Muscle of back (tissue), 13 donors: ENCODE measurements at places on chromosomes 6 and 20. TPM values are rescaled to one million over a fixed set of nuclear protein-coding genes. Genes with fewer than 3 reads are reported as not detected.

The SIM1 gene
- 6.9 TPM for polyA plus RNA-seq

DNA sequence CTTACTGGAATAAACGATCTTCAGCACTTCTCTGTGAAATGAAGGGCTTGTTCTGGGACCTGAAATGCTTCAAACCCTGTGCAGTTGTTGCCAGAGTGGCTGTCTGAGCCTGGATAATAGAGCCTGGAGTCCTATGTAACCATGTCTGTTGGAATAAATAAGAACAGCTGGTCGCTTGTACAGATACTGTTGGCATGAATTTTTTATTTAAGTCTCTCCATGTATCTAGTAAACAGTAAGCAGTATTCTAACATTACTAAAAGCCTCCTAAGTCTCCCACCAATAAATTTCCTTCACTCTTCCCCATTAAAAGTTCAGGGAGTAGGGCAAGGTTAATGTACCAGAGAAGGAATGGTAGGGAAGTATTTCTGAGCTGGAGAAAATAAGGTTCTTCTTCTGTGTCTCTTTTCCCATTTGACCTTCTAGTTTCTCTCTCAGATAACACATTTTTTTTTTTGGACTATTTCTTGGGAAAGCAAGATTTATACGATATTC is 227.5 kb downstream of the PRL start:
- DNase-seq: no peak

- no peak for DNase-seq
Measured at GRCh38 chr6:84860509-84860908, 96.1 kb upstream of the TBX18 start.

The FAXC gene
- 3.7 TPM for polyA plus RNA-seq

DNA sequence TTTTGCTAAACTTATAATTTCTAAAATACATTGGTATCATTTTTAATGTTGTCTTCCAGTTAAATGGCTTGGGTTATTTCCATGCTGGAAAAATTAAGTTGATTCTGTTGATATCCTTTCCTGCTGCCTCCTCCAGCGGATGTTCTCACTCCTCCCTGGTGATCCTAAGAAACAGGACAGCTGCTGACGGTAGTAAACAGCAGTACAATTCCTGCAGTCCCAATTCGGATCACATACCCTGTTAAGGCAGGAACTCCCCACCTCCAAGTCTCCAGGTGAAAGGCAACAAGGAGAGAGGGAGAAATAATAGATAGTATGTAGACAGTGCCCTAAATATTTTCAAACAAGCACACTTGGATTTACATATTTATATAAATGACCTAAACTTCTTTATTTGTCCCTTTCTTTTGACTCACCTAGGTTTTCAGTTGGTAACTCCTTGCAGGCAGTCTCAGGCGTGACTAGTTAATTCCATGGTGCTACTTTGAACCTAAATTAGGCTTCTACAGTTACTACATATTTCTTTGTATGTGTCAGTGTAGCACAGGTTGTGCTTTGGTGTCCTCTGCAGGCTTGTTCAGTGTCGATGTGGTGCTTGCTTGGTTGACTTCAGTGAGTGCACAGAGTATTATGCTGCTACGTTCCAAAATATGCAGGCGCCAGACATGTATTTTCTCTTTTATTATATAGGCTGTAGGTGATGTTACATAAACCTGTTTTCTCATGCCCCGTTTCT is 126.0 kb downstream of the ADGRB3 start:
- DNase-seq: no peak

DNA sequence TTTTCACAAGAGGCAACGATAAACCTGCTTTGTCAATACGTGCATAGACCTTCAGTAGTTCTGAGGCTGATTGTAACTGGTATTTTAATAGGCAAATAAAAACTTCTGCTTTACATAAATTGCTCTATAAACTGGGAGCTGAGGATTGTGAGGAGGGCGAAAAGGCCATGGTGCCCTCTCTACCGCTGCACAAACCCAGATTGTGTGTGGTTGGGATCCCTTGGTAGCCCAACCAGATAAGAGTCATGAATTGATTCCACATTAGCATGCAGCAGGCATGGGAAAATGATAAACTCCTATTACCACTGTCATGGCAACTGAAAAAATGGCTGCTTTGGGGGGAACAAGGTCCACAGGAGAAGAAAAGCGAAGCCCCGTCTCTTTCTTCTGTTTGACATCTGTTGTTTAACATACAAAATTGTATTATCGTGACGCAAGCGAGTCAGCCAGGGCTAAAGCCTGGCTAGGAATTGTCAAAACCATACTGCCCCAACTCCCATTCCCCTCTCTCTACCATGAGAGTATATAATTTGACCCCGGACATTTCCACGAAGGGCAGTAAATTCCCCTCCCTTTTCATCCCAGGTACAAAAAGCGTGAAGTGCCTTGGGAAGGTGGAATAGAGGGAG is 157.8 kb upstream of the SALL4 start:
- no peak for DNase-seq

- peak; percentile 75 for DNase-seq
Measured at GRCh38 chr20:57514273-57514751, 10.6 kb downstream of the CTCFL start.

GRCh38 chr20:47857569-47858464 is 72.5 kb upstream of the SULF2 start:
- peak; percentile 76 for DNase-seq

DNA sequence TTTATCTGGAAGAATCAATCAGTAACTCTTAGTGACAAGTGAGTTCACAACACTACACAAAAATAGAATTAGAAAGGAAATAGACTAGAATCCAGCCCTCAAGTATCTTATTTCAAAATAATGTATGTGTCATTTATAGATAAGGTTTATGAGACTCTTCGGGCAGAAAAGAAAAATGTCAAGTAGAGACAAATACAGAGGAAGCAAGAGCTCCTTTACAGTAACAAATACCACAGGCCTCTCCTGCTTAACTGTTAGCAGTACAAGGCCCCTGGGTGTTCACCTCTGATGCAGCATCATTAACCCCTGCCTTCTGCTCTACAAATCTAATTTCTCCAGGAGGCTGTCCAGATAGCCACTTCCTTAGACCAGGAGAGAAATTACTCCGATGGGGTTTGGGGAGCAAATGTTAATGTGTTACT is 76.7 kb downstream of the UBE3D start:
- DNase-seq: no peak

The PKIG gene
- 46.5 TPM for polyA plus RNA-seq

DNA sequence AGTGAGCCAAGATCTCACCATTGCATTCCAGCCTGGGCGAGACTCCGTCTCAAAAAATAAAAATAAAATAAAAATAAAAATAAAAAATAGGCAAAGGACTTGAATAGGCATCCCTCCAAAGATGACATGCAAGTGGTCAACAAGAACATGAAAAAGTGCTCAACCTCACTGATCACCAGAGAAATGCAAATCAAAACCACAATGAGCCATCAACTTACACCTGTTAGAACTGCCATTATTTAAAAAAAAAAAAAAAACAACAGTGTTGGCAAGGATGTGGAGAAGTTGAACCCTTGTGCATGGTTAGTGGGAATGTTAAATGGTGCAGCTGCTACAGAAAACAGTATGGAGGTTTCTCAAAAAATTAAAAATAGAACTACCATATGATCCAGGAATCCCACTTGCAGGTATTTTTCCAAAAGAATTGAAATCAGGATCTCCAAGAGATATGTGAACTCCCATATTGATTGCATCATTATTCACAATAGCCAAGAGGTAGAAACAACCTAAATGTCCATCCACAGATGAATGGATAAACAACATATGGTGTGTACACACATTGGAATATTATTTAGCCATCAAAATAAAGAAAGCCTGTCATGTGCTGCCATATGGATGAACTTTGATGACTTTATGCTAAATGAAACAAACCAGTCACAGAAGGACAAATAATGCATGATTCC is 2.8 kb downstream of the C20orf203 start:
- no peak for DNase-seq

The POLR3F gene
- polyA plus RNA-seq: 14.0 TPM

DNA sequence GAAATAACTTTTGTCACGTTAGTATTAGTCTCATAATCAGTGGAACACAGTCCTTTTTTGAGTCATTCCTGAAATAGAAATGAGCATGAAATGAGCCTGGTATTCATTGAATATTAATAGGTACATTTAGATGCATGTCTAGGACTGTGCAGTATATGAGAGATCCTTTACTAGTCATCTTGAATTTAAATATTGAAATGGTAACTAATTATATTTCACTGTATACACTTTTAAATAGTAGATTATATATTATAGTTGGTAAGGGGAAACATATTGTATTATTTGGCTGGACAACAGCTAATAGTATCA is 59.4 kb downstream of the RSPO3 start:
- DNase-seq: no peak

DNA sequence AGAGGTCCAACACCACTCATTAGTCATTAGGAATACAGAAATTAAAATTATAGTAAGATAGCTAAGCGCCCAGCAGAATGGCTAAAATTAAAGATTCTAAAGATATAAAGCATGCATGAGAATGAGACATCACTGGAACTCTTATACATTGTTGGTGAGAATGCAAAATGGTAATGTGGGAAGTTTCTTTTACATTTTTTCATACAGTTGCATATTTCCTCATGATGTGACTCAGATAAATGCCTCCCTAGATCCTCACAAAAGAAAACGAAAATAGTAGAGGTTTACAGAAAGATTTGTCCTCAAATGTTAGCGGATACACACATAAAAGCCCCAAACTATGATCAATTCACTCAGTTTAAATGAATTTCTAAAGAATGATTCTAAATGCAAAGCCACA is 633.7 kb upstream of the GJE1 start:
- no peak for DNase-seq

DNA sequence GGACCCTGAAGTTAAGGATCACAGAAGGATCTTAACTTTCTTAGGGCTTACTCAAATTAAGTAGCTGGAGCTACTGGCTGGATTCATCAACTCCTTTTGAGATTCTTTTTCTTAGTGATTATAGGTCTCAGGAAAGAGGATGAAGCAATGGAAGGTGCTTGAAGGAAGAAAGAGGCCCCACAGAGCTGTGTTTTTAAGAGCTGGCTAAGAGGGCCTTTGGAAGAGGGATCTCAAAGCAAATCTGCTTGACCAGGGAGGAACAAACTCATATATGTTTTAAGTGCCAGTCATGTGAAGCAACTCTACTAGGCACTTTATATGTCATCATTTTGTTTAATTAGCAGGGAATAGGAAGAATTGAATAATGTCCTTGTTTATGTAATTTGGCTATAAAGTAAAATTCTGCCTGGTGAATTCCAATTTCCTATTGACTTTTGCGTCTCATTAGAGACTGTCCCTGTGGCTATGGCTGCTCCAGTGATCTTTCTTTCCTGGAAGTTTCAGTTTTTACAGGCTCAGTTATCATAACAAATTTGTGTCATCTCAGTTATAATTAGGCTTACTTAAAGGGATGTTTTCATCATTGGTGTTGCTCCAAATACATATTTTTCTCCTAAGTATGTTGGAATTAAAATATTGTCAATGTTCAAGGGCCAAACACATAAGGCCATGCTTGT is 222.8 kb upstream of the CITED2 start:
- no peak for DNase-seq

GRCh38 chr20:5674176-5674660 is 76.0 kb upstream of the SHLD1 start:
- no peak for DNase-seq

The ISM1 gene
- 0.94 TPM for polyA plus RNA-seq
